Suprapubic skin (tissue), 4 donors: ENCODE measurements at places on chromosomes 12 and 14. TPM values are rescaled to one million over a fixed set of nuclear protein-coding genes. Genes with fewer than 3 reads are reported as not detected.

- H3K4me3 ChIP-seq = no peak overlapping the region
- no peaks in the 10 kb centered on the region for H3K36me3 ChIP-seq
- H3K27ac ChIP-seq = no peak overlapping the region
These were observed 41.6 kb upstream of the RIC8B start for GRCh38 chr12:106732890-106733289.

DNA sequence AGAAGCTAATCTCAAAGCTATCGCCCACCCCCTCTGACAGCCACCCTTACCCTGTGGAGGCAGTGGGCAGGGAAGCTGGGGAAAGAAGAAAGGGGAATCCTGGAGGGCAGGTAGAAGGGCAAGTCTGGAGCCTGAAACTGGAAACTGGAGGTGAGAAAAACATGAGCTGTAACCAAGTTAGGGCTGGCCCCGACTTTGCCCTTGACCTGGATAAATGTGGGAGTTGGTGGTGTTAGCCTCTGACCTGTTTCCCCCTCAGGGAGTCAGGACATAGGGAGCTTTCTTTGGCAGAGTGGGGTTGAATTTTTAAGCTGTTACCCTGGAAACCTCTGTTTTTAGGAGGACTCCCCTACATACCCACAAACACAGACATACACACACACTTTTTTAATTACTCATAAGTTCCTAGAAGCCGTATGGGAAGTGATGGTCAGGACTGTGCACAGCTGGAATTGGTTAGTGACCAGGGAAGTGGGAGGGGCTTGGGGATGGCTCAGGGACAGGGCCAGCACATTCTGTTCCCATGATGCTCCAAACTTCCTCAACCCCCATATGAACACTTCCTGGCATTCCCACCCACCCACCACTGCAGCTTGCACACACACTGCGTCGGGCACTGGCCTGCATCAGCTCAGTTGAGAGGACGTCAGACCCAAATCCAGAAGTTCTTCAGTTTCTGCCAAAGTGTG, 5.0 kb upstream of the MMP19 start:
- no peak overlapping the region for H3K4me3 ChIP-seq
- H3K4me1 ChIP-seq = peaks cover 44% of the 10 kb centered on the region
- peak overlapping the region; percentile 97 for H3K27ac ChIP-seq
- no peaks in the 10 kb centered on the region for H3K36me3 ChIP-seq
- peak; percentile 96 for DNase-seq
- no peaks in the 10 kb centered on the region for H3K27me3 ChIP-seq

Gene MAP1LC3B2
- not detected for total RNA-seq

Gene L2HGDH
- total RNA-seq = 11.0 TPM

DNA sequence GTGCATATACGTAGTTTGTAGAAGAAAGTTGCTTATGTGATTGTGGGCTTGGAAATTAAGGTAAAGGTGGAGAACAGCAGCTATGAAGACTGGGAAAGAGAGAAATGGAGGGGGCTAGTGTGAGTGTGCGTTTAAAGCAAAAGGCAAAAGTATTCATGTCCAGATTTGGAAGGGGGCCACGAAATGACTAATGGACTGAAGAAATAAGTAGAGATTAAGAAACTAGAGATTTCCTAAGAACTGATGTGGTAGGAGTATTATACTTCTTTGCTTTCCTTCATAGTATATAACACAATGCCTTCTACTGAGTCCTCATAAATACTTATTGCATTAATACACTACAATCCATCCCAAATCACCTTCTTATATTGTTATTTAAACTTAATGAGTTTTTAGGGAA, 298.6 kb upstream of the NOVA1 start:
- no peaks in the 10 kb centered on the region for H3K4me1 ChIP-seq
- DNase-seq = no peak
- H3K36me3 ChIP-seq = no peaks in the 10 kb centered on the region
